ENCODE measurements at places on chromosomes 1 and 21.

DNA sequence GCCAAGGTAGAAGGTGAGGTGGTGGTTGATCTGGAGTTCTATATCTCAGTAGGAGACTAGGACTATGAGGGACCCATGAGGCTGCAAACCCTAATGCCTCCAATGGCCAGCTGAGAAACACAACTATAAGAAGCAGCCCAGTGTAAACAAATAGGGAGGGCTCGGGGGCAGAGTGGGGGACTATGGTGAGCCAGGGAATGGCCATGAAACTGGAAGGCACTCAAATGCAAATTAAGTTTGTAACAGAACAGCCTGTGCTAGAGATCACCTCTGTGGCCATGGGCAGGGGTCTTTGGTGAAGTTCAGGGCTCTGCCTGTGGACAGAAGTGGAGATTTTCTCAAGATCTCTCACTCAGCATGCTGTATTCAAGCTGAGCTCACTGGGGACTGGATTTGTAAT, 187.1 kb downstream of the GRIK3 start:
- no peak for DNase-seq

DNA sequence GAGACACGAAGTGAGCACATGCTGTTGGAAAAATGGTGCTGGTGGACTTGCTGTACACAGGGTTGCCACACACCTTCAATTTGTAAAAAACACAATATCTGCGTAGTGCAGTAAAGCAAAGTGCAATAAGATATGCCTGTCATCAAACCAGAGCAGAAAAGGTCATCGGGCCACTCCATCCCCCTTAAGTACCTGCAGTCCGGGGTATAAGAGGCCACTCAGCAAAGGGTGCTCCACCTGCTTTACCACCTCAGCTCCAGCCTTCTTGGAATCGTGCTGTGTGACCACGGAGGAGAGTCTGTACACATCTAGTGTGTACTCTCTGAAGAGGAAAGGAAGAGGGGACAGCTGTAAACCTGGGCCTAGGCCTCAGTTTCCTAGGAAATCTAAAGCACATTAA, 10.9 kb downstream of the YARS1 start:
- no peak for DNase-seq

GRCh38 chr1:154975409-154976059, 1.1 kb downstream of the CKS1B start:
- DNase-seq: peak; percentile 58

- DNase-seq: peak; percentile 19
Observed at GRCh38 chr1:31422505-31423319, 9.7 kb downstream of the SERINC2 start.

- no peak for DNase-seq
Observed at GRCh38 chr1:245019910-245020486, 134.8 kb upstream of the KIF26B start.

DNA sequence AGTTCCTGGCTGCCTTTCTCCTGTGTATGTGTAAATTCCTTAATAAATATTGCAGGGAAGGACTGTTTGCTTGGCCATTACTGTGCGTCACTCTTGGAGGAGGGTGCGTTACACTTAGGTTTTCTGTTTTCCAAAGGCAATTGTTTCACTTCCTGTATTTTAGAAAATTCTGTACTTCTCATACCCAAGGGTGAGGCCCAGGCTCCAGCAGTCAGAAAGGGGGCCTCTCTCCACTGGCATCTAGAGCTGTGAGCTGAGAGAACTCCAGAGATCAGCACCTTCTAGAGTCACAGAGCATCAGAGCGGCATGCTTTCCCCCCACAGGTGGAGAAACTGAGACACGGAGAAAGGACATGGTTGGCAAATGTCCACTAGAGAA, 27.0 kb upstream of the ZFP69B start:
- DNase-seq: no peak

- no peak for DNase-seq
Observed at GRCh38 chr21:32043458-32043857, 170.6 kb downstream of the HUNK start.

GRCh38 chr1:88541596-88541995, 142.5 kb upstream of the PKN2 start:
- DNase-seq: no peak

DNA sequence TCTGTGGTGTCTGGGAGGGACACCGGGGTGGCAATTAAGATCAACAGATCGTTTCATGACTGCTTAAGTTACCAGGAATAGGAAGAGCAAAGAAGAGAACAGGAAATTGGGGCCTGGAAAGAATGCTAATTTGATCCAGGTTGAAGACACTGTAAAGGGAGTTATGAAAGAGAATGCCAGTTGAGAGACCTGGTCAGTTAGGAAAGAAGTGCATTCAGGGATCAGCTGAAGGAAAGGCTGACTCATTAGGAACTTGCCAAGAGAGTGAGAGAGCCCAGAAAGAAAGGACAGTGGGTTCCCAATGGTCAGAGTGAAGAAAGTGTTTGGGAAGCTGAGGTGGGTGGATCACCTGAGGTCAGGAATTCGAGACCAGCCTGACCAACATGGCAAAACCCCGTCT, 119.6 kb downstream of the UBE2U start:
- DNase-seq: no peak

DNA sequence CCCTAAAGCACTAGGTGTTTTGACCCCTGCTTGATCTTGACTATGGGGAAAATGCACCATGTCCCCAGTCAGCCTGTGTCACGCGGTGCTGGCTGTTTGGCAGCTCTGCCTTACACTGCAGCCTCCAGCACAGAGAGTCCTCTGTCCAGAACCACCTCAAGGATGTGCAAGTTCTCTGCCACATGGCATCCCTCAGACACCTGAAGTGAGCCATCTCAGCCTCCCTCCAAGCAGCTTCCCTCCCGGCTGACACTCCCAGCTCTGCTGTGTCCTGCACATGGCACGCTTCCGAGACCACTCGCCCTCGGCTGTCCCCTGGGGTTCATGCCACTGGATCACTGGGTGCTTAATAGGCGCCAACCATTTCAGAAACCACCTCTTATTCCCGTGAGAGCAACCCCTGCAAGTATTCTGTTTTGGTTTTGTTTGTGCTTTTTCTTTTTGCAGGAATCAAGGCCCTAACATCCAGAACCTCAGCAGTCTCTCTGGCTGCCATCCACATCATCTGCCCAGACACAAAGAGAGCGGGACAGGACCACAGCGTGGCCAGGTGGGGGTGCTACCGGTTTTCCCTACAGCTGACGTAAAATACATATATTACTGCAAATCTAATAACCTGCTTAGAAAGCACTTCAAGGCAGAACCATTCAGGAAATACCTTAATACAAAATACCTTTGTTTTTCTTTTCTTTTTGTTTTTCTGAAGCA, 45.7 kb downstream of the CAPZB start:
- no peak for DNase-seq

DNA sequence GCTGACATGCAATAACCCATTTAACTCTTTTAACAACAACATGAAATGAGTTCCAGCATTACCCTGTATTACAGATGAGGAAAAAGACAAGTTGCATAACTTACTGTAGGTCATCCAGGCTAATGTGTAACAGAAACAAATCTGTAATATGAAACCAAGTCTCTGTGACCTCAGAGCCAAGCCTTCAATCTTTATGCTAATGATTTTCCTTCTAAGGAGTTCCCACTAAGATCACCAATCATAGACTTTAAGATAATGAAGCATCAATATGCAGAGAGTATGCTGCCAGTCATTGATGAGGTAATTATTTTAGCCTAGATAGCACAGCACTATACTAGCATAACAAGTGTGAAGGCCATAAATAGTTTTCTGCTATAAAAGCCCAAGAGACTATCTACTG, 35.6 kb upstream of the RNPC3 start:
- DNase-seq: no peak

Data from stimulated activated CD4-positive, alpha-beta T cell treated with anti-CD3 and anti-CD28 coated beads, Interleukin-1b, Interleukin-23, amount 100 ng/mL, for 24 hours (primary cell).